HFFc6 (cell line): ENCODE measurements at places on chromosomes 12 and 14. TPM values are rescaled to one million over a fixed set of nuclear protein-coding genes. Genes with fewer than 3 reads are reported as not detected.

DNA sequence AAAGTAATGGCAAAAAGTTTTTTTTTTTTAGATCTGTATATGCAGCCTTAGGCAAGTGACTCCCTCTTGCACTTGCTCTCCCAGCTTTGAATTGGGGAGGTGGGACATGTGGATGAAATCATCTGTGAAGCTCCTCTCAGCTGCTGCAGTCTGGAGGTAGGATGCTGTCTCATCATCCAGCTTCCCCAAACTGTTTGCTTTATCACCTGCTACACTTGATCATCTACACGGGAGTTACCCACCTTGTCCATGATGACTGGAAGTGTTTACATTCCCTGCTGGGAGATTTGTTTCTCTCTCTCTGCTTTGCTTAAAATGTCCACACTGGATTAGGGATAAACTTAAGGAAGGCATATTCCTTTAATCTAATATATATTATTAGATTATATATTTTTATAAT, 8.5 kb upstream of the FGF23 start:
- H3K36me3 ChIP-seq = no peaks in the 10 kb centered on the region
- DNase-seq = no peak
- peaks cover 25% of the 10 kb centered on the region for H3K27me3 ChIP-seq
- no peaks in the 10 kb centered on the region for H3K4me1 ChIP-seq
- no peak overlapping the region for H3K27ac ChIP-seq
- no peak overlapping the region for H3K4me3 ChIP-seq

DNA sequence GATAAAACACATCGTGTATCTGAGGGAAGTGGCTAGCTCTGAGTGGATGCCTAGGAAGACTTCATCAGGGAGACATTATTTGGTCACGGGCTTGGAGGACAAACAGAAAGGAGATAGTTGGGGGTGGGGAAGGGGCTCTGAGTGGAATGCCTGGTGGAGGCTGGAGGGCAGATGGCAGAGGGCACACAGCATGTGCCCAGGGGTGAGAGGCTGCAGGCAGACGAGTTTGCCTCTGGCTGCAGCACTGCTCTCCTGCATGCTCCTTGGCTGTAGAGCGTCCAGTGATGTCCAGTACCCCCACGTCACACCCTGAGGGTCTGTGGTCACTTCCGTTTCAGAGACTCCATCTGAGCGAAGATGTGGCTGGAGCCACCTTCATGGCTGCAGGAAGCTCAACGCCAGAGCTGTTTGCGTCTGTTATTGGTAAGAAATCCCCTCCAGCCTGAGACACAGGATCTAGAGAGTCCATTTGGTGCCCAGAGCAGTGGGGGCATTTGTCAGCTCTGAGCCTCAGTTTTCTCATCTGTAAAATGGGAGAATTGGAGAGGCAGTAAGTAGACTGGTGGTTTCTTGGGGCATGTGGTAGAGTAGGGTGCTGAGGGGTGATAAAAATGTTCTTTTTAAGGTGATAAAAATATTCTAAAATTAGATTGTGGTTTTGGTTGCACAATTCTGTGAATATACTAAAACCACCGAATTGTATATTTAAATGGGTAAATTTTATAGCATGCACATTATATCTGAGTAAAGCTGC, 71.7 kb upstream of the RIN3 start:
- peaks cover 9% of the 10 kb centered on the region for H3K27me3 ChIP-seq
- H3K4me3 ChIP-seq = no peak overlapping the region
- H3K36me3 ChIP-seq = no peaks in the 10 kb centered on the region
- no peaks in the 10 kb centered on the region for H3K4me1 ChIP-seq

DNA sequence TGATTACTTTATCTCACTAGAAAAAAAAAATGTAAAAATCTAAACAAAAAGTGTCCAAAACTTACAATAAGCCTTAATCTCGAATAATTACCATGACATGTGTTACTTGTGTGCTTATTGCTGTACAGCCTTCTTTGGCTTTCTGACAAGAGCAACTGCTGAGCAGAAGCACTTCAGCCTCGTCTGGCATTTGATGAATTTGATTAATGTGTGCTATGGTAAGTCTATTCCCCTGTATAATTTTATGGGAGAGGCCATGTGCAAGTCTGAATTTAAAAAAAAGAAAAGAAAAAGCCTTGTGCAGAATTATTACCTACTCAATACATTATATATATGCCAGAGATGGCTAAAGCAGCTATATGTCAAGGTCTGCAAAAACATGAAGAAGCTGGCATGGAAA, 113.9 kb downstream of the AEBP2 start:
- H3K27me3 ChIP-seq = no peaks in the 10 kb centered on the region
- no peak overlapping the region for H3K27ac ChIP-seq
- peaks cover 22% of the 10 kb centered on the region for H3K4me1 ChIP-seq
- no peaks in the 10 kb centered on the region for H3K36me3 ChIP-seq
- no peak overlapping the region for H3K4me3 ChIP-seq

DNA sequence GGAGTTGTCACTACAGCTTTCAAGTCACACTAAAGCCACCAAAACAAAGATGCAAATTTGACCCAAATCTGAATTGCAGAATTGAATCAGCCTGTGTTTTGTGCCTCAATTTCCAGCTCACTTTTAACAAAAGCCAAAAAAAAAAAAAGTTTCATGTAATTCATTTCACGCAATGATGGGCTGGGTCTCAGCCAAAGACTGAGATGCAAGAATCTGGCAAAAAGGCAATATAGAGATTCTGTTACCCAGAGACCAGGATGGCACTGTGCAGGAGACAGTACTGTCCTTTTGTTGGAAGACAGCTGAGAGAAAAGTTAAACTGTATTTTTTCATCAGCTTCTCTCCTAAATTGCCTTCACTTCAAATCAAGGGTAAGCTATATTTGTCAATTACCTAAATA, 205.7 kb upstream of the NPAS3 start:
- H3K27me3 ChIP-seq = no peaks in the 10 kb centered on the region
- H3K36me3 ChIP-seq = no peaks in the 10 kb centered on the region
- no peaks in the 10 kb centered on the region for H3K4me1 ChIP-seq
- H3K27ac ChIP-seq = no peak overlapping the region

- H3K36me3 ChIP-seq = no peaks in the 10 kb centered on the region; the same call in 1 of the 2 replicates
- DNase-seq = no peak
- peaks cover 46% of the 10 kb centered on the region for H3K27me3 ChIP-seq
- peaks cover 18% of the 10 kb centered on the region for H3K4me1 ChIP-seq
- no peak overlapping the region for H3K4me3 ChIP-seq
- H3K27ac ChIP-seq = no peak overlapping the region
These were observed 5.8 kb downstream of the ARHGAP9 start for GRCh38 chr12:57473886-57474285.

GRCh38 chr12:115870021-115870420, 407.5 kb downstream of the MED13L start:
- no peak overlapping the region for H3K27ac ChIP-seq
- H3K4me1 ChIP-seq = peaks cover 5% of the 10 kb centered on the region; the same call in 1 of the 2 replicates
- H3K36me3 ChIP-seq = no peaks in the 10 kb centered on the region
- no peak for DNase-seq
- H3K4me3 ChIP-seq = no peak overlapping the region

DNA sequence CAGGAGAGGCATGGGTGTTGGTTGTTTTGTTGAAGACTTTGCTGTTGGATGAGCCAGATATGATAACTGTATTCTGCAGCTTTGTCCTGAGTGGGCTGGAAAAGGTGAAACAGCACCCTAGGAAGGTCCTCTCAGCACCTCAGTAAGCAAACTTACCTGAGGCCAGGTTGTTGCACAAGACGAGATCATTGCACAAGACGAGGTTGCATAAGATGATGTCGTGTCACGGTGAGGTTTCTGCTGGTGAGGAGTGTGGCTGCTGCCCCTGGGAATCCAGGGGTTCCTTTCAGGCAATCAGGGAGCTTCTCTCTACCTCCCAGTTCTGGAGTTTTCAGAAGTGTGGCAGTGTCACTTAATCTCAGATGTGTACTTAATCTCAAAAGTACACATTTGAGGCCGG, 85.6 kb downstream of the GLT1D1 start:
- DNase-seq = no peak
- H3K36me3 ChIP-seq = no peaks in the 10 kb centered on the region
- no peak overlapping the region for H3K4me3 ChIP-seq
- H3K27ac ChIP-seq = no peak overlapping the region
- no peaks in the 10 kb centered on the region; the same call in 1 of the 2 replicates for H3K27me3 ChIP-seq
- H3K4me1 ChIP-seq = no peaks in the 10 kb centered on the region

DNA sequence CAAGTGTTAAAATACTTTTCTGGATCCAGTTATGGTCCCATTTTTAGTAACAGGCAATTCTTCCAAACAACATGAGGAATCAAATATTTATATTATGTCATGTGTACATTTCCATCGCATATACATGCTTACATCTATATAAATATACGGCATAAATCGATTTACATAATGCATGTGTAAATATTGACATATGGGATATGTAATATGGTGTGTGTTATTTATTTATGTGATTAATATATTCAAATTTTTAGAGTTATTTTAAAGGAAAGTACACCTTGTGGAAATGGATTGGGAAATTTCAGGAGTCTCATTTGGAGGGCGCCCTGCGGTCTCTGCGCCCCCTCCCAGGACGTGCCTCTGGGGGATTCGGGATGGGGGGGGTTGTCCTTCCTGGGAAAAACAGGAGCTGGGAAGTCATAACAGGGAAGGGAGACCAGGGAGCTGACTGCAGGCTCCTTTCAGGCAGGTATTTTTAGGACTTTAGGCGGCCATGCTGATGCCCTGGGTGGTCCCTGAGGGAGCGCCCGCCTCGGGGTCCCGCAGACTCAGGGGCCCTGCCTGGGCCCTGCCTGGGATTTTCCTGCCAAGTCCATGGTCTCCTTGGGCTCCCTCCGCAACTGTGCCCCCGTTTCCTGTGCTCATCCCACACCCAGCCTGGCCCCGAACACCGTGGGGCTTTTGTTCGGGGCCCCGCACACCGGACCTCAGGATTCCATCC, 82.7 kb upstream of the SFSWAP start:
- no peak for DNase-seq
- H3K36me3 ChIP-seq = no peaks in the 10 kb centered on the region
- H3K27ac ChIP-seq = no peak overlapping the region
- H3K4me1 ChIP-seq = no peaks in the 10 kb centered on the region

CELA1 gene
- total RNA-seq = not detected in 2 replicates
